ENCODE measurements at places on chromosomes 12 and 14. TPM values are rescaled to one million over a fixed set of nuclear protein-coding genes. Genes with fewer than 3 reads are reported as not detected.

DNA sequence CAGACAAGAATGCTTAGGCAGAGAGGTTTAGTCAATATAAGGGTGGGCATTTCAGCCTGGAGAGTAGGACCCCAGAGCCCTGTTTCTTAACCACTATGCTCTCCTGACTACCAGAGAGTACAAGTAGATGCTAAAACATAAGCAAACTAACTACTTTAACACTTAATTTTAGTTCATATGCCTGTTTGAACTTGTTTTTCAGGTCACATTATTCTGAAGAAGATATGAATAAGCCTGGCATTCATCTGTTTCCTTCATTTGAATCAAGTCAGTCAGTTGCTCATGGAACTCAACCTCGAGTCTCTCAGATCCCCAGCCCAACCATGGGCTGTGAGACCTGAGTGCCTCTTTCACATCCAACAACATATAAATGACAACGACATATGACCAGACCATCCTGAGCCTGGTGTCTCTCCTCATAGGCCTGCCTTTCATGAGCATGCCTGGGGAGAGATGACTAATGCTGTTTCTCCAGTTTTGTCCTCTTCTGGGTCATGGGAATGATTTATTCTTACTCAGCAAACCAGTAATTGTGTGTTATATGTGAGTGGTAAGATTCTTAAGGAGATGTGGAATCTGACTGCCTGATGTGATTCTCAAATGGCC is 251.1 kb upstream of the BTG1 start:
- H3K27ac ChIP-seq = no peak overlapping the region
- H3K4me3 ChIP-seq = no peak overlapping the region
- H3K4me1 ChIP-seq = peaks cover 11% of the 10 kb centered on the region
- no peak for DNase-seq

DNA sequence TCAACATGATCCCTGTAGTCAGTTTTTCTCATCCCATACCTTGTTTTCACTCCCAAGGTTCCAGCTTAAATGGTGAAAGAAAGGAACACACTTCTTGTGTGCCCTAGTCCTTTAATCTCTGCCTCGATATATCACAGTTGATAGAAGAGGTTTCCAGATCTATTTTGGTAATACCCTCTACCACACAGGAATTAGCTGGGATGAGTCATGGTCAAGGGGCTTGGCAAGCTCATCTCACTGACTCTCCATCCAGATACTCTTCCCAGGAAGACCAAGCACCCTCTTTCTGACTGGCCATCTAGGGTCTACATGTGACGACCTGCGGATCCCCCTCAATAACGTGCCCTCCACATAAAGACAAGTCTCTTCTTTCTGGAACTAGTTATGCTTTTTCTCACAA is 277.9 kb downstream of the ITPR2 start:
- 0 out of 2 replicates have a peak, but pooled peaks cover 3% of the 10 kb centered on the region for H3K4me1 ChIP-seq
- no peaks in the 10 kb centered on the region for H3K27me3 ChIP-seq
- H3K36me3 ChIP-seq = peaks cover 7% of the 10 kb centered on the region
- no peak overlapping the region for H3K4me3 ChIP-seq

GRCh38 chr12:21518451-21518850 is 7.6 kb upstream of the SPX start:
- no peak overlapping the region for H3K27ac ChIP-seq
- H3K4me1 ChIP-seq = no peaks in the 10 kb centered on the region
- DNase-seq = no peak
- no peak overlapping the region for H3K4me3 ChIP-seq
- no peaks in the 10 kb centered on the region for H3K27me3 ChIP-seq

- DNase-seq = no peak
- H3K27ac ChIP-seq = no peak overlapping the region
- no peaks in the 10 kb centered on the region for H3K27me3 ChIP-seq
- H3K4me3 ChIP-seq = no peak overlapping the region
- H3K36me3 ChIP-seq = peaks cover 90% of the 10 kb centered on the region
These were observed 22.7 kb downstream of the POLE start for GRCh38 chr12:132664206-132665148.

The NOXRED1 gene
- 0.44 TPM for total RNA-seq

All from WTC11 (cell line).